Endothelial cell of umbilical vein (primary cell): ENCODE measurements at places on chromosomes 1 and 21. TPM values are rescaled to one million over a fixed set of nuclear protein-coding genes. Genes with fewer than 3 reads are reported as not detected.
A peak's percentile ranks its signal among the peaks of the same experiment; 100 is the strongest.

CHAF1B gene
- 5.4 and 7.0 TPM in 2 replicates for polyA plus RNA-seq

KPRP gene
- not detected in 2 replicates for polyA plus RNA-seq

DNA sequence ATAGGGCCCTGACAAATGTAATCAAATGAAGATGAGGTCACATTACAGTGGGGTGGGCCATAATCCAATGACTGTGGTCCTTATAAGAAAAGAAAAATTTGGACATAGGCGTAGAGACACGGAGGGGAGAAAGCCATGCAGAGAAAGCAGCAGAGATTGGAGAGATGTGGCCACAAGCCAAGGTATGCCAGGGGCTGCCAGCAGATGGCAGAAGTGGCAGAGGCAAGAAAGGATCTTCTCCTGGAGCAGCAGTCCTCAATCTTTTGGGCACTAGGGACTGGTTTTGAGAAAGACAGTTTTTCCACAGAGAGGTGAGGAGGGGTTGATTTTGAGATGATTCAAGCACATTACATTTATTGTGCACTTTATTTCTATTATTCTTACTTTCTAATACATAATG is 355.1 kb downstream of the NPHP4 start:
- no peak for DNase-seq

GRCh38 chr1:56409112-56409691 is 170.2 kb downstream of the PLPP3 start:
- no peak for DNase-seq

MAN1C1 gene
- polyA plus RNA-seq, result 1.5 and 1.7 TPM in 2 replicates

- peak; percentile 70 for DNase-seq
These were observed 773 bp downstream of the CHD1L start for GRCh38 chr1:147243228-147243685.

KRTAP6-1 gene
- not detected in 2 replicates for polyA plus RNA-seq

- DNase-seq, result peak; percentile 99
These were observed 179.8 kb downstream of the ST6GALNAC3 start for GRCh38 chr1:76254104-76255030.
